ENCODE measurements at places on chromosomes 3 and 15.

DNA sequence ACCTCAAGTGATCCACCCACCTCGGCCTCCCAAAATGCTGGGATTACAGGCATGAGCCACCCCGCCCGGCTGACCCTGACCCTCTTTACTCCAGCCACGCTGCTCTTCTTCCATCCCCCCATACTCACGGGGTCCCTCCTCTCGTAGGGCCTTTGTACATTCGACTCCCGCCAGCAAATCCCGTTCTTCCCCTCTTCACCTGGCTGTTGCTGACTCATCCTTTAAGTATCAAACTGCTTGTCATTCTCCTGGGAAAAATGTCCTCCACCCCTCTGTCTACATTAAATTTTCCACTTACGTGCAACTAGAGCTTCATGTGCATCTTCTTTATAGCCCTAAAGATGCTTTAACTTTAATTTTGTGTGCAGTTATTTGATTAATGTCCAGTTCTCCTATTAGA is 203.1 kb downstream of the OPA1 start:
- no peak for DNase-seq

- no peak for DNase-seq
These were observed 81.6 kb downstream of the ST6GAL1 start for GRCh38 chr3:187011915-187012314.

DNA sequence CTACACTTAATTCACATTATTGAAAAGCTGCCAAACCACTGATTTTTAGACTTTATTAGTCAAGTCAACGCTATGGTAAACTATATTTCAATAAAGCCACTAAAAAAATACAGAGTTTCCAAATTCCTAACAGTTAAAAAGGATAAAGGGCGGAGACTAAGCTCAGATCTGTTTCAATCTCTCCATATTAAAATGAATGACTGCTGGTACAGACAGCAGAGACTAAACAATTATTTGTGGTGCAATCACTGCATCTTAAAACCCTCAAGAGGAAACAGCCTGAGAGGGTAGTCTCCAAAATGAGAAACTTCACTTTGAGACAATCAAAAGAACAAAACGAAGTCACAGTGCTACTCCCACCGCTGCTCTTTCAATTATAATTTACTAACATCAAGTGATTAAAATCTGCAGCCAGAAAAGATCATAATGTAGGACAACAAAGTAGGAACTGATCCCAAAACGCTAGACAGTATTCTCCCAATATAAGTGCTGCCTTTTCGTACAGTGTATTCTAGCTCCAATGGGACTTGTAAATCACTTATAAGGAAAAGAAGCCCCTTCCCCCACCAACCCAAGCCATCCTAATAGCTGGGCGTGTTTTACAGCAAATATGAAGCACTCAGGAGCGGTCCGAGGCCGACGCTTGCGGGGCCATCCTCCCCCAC is 1.2 kb downstream of the UBP1 start:
- DNase-seq: no peak

DNA sequence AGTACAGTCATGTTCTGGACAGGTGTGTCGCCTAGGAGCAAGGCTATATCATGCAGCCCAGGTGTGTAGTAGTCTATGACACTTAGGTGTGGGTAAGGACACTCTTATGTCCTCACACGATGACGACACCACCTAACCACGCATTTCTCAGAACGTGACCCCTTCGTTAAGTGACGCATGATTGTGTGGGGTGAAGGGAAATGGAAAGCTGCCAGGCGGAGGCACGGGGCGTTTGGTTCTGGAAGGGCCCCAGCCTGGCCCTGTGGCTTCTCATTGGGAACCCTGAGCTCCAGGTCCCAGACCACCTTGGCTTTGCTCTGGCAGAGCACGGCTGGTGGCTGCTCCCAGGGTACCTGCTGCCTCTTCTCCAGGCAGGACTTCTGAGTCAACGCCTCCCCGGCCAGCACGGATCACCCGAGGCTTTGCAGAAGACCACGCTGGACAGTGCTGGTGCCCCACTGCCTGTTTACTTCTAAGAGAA is 39.3 kb downstream of the FBLN2 start:
- DNase-seq: no peak

GRCh38 chr15:79977431-79978054 is 6.5 kb upstream of the BCL2A1 start:
- DNase-seq: no peak

DNA sequence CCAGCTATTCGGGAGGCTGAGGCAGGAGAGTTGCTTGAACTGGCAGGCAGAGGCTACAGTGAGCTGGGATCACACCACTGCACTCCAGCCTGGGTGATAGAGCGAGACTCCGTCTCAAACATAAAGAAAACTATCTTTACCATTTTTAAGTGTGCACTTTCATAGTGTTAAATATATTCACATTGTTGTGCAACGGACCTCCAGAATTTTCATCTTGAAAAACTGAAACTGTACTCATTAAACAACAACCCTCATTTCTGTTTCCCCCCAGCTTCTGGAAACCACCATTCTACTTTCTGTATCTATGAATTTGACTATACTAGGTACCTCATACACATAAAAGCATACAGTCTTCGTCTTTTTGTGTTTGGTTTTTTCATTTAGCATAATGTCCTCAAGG is 375.1 kb downstream of the SHQ1 start:
- no peak for DNase-seq

- DNase-seq: no peak
These were observed 115.0 kb downstream of the CHST2 start for GRCh38 chr3:143234526-143234925.

- DNase-seq: no peak
These were observed 57.7 kb upstream of the AADACL2 start for GRCh38 chr3:151675858-151676615.

- DNase-seq: no peak
These were observed 8.8 kb downstream of the VIPR1 start for GRCh38 chr3:42511201-42511600.
